ENCODE measurements at places on chromosomes 11 and 22.

GRCh38 chr11:57556041-57556440 is 11.4 kb downstream of the UBE2L6 start:
- no peak for DNase-seq

GRCh38 chr11:7524462-7525235 is 10.8 kb downstream of the PPFIBP2 start:
- no peak for DNase-seq

DNA sequence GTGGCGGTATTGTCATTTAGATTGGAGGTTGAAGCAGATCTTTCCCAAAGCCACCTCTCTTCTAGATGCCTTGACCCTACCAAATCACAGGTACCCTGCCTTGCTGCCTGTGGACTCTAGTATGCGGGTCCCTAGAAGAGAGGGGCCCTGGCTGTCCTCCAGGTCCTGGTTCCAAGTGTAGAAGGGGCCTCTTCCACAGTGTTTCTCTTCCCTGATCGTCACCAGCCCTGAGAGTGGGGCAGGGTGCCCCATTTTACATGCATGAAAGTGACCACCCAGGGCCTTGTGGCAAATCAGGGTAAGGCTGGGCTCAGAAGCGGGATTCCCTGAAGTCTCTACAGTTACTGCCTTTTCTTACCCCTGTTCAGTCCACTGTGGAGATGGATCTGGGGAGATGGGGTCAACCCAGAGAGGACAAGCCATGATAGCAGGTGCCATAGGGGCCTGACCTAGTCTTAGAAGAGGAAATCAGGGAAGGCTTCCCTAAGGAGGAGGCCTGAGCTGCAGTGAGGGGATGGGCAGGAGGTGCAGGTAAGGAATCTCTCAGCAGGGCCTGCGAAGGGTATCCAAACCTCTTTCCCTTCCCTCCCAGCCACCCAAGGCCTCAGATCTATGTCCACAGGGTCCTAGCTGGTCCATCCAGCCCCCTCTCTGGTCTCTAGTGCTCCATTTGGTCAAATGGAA is 1.2 kb upstream of the LRRC32 start:
- no peak for DNase-seq

DNA sequence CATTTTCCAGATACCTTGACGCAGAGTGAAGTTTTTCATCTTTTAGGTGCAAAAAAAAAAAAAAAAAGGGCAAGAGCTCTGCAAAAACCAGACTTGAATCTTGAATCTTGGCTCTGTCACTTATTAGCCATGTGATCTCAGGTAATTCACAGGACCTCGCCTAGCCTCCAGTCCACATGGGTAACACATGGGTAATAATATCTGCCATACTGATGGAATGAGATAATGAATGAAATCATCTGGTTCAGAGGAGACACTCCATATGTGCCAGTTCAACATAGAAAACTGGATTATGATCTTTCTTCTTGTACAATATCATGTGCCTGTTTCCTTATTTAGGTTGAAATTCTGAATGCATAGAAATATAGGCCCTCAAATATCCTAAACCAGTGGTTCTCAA is 8.6 kb upstream of the AMOTL1 start:
- no peak for DNase-seq

- DNase-seq: no peak
Observed at GRCh38 chr11:87076260-87076783, 38.6 kb downstream of the TMEM135 start.

- no peak for DNase-seq
Observed at GRCh38 chr22:17869285-17870096, 95.2 kb upstream of the BID start.

DNA sequence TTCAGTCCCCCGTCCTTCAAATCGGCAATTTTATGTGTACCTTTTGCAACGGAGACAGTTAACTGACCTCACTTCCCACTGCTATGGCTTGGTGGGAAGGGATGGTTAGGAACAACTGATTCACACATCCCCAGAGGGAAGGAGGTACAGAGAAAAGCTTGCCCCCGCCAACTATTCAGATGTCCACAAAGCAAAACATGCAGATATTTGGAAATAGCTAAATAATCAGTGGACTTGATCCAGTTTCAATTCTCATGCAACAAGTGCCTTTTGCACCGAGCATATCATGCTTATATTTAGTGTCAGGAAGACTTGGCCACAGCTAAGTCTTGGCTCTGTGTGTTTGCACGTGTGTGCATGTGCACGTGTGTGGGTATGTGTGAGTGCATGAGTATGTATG is 144.6 kb downstream of the SNX19 start:
- no peak for DNase-seq

DNA sequence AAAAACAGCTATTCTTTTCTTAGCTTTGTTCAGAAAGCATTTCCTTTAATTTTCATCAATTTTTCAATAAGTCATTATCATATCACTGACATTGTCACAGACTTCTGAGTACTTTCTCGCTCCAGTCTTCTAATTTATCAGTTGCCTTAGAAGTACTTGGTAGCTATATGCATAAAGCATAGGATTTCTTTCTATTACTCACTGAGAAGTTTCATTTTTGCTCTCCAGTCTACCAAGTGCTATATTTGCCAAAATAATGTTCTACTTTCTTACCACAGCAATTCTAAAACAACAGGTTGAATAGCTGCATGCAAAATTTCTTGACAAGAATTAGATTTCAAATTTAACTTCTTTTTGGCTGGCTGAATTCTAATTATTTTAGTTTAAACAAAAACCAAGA is 116.3 kb downstream of the STK33 start:
- DNase-seq: no peak

- DNase-seq: no peak
Observed at GRCh38 chr11:33116535-33116934, 44.7 kb downstream of the CSTF3 start.

DNA sequence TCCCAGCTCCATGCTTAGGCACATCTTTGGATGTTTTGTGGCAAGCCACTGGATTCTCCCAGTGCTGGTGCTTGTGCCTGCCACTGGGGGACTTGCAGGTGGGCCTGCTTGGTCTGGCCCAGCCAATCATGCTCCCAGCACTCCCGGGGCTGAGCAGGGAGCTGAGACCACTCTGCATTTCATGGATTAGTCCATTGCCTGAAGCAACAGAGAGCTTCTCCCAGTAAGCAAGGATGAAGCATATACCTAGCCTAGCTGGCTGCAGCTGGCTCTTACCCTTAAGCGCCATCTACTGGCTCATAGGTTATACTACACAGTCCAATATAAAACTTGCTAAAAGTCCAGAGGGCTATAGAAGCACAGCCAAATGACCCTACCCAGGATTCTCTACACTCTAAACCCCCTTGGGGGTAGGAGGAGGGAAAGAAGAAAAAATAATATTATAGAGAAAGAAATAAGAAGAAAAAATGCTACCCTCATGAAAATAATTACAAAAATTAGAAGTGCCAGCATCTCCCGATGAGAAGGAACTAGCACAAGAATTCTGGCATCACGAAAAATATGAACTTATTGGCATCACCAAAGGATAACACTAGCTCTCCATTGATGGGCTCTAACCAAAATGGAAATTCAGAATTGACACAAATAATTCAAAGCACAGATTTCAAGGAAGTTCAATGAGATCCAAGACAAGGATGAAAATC is 275.3 kb downstream of the C11orf87 start:
- no peak for DNase-seq

DNA sequence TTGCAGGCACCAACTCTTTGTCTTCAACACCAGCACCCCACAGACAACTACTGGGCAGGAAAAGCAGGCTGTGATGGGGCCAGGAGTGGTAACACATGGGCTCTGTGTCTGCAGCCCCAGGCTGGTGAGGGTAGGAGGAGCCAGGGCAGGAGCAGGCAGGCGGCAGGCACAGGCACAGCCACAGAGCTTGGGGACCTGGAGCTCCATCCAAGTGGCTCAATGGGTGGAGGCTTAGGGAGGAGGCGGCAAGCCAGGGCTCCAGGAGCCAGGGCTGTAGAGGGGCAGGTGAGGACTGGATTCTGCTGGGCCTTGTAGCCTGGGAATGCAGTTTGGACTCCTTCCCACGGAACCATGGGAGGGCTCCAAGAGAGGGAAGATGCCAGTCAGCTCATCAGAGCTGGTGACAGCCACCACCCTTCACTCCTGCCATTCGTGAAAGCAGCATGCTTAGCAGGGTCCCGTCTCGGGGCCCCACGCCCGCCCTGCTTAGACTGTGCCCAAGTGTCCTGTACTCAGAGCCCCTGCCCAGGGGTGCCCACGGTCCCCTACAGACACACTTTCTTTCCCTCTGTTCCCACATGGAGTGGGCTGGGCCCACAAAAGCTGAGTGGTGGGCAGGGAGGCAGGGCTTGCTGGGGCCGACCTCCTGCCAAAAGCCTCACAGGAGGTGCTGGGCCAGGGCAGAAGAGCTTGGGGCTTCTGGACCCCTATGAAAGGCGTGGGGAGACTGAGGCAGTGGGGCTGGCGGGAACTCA is 12.4 kb downstream of the TTC38 start:
- no peak for DNase-seq

- no peak for DNase-seq
Observed at GRCh38 chr11:63595296-63595695, 18.9 kb downstream of the PLAAT3 start.

GRCh38 chr11:130175898-130176297 is 16.3 kb downstream of the ST14 start:
- no peak for DNase-seq

- no peak for DNase-seq
Observed at GRCh38 chr11:36373016-36374010, 77.2 kb downstream of the PRR5L start.

GRCh38 chr11:58059007-58059350 is 28.2 kb downstream of the OR6Q1 start:
- DNase-seq: no peak

DNA sequence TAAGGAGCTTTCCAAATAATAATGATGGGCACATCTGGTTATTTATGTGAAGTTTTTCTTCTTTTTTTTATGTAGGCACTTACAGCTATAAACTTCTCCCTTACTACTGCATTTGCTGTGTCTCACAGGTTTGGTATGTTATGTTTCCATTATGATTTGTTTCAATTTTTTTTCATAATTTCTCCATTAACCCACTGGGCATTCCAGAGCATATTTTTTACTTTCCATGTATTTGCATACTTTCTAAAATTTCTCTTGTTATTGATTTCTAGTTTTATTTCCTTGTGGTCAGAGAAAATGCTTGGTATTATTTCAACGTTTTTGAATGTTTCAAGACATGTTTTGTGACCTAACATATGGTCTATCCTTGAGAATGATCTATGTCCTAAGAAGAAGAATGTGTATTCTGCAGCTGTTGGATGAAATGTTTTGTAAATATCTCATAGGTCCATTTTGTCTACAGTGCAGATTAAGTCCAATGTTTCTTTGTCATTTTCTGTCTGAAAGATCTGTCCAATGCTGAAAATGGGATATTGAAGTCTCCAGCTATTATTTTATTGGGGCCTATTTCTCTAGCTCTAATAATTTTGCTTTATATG is 362.1 kb downstream of the DDX10 start:
- DNase-seq: no peak

- no peak for DNase-seq
Observed at GRCh38 chr11:125082040-125082439, 18.9 kb downstream of the SLC37A2 start.

DNA sequence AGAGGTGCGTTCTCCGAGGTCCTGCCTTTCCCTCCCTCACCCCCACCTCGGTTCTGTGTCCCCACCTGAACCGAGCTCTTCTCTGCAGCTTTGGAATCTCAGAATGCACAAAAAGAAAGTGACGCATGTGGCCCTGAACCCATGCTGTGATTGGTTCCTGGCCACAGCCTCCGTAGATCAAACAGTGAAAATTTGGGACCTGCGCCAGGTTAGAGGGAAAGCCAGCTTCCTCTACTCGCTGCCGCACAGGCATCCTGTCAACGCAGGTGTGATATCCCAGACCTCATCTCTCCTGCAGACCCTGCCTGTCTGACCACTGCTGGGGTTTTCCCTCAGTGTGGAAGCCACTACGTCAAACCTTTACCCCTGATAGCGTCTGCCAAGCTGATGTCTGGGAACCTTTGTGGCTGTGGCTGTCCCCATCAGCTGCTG is 13.9 kb downstream of the ACP2 start:
- DNase-seq: no peak

DNA sequence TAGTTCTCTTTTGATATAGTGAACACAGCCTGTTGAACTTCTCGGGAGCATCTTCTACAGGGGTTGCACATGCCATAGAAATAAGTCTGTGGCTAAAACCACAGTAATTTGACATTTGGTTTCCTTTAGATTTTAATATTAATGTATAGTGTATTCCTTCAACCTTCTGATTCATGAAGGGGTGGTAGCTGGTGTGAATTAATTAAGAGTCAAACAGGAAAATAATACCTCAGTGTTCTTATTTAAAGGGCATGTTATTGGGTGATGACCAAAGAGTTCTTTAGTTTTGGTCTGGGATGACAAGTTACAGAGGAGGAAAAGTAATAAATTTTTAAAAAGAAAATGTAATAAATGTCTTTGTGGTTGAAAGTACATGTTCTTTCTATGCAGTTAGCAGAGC is 86.8 kb downstream of the PDHX start:
- no peak for DNase-seq

- no peak for DNase-seq
Observed at GRCh38 chr11:46876471-46876870, 30.4 kb upstream of the CKAP5 start.

DNA sequence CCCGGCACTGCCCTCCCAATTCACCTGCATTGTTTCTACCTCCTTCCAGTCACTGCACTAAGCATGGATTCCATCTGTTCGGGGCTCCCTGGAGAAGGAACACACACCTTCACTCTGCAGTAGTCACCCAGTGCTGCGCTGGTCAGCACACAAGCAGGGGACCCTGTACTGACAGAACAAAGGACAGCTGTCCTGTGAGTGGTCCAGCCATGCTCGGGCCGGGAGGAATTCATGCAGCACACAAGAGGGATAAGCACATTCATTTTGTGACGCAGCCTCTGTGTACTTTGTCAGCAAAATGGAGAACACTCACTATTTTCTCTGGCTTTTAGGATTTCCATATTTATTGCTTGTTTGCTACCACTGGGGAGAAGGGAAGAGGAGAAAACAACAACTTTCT is 167.3 kb downstream of the NTM start:
- DNase-seq: no peak

DNA sequence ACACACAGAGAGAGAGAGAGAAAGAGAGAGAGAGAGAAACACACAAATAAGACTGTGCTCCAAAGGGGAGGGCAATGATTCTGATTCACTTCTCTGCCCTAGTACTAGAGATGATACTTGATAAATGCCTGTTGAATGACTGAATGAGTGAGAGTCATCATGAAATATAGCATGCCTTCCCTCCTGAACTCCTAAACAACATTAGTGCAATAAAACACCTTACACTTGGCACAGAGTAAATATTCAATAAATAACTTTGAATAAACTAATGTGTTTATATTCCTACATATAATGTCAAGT is 511.2 kb upstream of the RAG2 start:
- DNase-seq: no peak
